WERI-Rb-1 (cell line): ENCODE measurements at places on chromosomes 13 and 19.

DNA sequence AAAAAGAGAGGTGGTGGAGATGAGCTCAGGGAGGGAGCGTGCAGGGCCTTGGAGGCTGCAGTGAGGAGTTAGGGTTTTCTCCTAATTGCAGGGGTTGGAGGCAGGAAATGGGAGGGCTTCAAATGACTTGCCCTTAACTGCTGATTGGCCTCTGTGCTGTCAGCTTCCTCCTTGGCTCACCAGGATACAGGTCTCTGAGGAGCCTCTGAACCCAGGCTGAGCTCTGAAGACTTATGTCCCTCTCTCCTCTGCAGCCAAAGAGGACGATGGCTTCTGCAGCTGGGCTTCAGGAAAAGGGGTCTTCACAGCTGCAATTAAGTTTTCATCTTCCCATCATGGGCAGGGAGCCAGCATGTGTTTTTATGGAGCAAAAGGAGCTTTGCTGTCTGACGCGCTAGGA lies 6.7 kb upstream of the RANBP3 start:
- no peak for DNase-seq

GRCh38 chr19:49161987-49162386 lies 4.4 kb downstream of the TRPM4 start:
- DNase-seq, result no peak

DNA sequence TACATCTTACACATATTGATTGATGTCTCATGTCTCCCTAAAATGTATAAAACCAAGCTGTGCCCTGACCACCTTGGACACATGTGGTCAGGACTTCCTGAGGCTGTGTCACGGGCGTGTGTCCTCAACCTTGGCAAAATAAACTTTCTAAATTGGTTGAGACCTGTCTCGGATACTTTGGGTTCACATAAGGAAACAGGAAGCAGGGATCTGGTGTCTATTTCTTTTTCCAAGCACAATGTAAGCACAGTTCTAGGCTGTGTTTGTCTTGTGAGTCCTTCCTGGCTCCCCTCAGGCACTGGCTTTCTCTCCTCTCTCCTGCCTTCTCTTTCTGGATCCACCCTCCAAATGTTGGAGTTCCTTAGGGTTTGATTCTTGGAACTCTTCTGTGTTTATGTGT lies 27.6 kb upstream of the TPT1 start:
- DNase-seq, result no peak

DNA sequence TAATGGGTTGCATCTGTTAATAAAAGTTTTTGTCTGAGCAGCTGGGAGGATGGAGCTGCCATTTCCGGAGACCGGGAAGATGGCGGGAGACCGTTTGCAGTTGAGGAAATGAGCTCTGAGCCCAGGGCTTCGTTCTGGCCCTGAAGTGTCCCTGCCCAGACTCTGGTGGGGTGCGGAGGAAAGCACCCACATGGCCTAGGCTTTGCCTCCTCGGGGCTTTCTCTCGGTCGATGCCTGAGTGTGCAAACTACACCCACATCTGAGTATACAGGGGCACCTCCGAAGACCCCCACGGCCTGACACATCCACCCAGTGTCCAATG lies 15.6 kb upstream of the NANOS3 start:
- no peak for DNase-seq

DNA sequence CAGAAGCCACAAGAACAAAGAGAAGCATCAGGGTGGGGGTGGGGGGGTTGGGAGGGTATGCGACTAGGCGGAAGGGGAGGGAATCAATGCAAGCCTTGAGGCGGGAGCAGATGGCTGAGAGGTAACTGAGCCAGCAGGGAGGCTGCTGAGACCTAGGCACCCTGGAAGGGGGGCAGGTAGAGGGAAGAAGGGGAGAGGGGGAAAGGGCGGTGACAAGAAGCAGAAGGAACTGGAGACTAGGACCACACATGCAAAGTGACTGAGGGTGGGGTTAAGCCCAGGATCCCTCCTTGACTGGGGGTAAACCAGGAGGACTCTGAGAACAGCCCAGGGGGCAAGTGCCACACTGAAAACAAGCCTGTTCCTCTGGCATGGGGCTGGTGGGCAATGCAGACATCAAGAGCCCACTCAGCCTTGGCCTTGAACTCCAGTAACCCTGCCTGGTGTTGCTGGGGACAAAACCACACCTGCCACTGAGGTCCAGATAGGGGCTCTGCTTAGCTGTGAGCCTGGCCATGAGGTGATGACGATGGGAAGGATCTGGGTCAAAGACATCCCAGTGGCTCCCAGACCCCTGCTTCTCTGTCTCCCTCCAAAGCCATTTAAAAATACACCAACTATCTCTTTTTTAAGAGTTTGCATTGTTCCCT lies 20.3 kb downstream of the OPA3 start:
- peak; percentile 77 for DNase-seq

- no peak for DNase-seq
These were observed 25.8 kb downstream of the NALCN start for GRCh38 chr13:101390461-101390860.

DNA sequence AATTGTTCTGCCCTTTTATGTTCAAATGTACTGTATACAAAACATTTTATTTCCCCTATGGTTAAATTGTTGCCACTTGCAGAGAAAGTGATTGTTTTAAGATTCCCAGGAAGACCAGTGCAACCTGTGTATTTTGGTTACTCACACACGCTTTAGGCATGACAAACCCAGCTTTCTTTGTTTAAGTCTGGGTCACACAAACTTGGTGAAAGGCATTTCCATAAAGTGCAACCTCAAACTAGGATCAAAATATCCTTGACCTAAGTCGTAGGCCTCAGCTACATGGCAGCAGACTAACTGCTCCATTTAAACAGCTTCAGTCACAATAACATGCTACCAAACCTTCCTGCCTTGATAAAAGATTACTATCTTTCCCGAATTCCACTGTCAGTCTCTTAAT lies 639.0 kb upstream of the PRR20A start:
- no peak for DNase-seq

- no peak for DNase-seq
These were observed 1.1 kb downstream of the EDDM13 start for GRCh38 chr19:56273563-56274117.

GRCh38 chr13:40652588-40652940 lies 13.9 kb downstream of the FOXO1 start:
- no peak for DNase-seq

GRCh38 chr13:43083750-43084149 lies 60.4 kb downstream of the DNAJC15 start:
- DNase-seq, result no peak

DNA sequence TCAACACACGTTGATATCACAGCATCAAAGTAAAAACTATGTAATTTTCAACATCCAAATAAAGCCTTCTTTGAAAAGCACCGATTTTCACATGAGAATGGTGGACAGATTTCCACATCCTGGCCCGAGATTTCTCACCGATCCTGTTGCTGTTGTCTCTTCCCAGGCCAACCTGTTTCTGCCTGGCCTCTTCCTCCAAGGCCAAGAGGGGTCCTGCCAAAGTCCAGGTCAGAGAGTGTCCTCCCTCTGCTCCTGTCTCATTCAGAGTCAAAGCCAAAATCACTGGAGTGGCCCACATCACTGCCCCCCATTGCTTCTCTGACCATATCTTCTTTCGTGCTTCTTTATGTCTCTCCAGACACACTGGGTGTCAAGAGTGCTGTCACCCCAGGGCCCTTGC lies 49.5 kb downstream of the CHST8 start:
- no peak for DNase-seq

GRCh38 chr13:46716821-46717220 lies 80.1 kb downstream of the ESD start:
- no peak for DNase-seq

DNA sequence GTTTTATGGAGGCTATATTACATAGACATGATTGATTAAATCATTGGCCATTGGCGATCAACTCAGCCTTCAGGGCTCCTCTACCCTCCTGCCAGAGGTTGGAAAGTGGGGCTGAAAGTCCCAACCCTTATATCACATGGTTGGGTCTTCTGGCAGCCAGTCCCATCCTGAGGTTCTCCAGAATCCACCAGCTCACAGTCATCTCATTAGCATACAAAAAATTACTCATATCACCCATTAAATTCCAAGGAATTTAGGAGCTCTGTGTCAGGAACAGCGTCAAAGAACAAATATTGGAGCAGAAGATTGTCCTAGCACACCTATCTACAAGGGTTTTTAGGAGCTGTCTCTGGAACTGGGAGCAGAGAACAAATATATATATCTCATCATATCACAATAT lies 39.4 kb upstream of the FARP1 start:
- no peak for DNase-seq

- DNase-seq, result no peak
These were observed 42.6 kb downstream of the MRPL57 start for GRCh38 chr13:21219036-21219381.

DNA sequence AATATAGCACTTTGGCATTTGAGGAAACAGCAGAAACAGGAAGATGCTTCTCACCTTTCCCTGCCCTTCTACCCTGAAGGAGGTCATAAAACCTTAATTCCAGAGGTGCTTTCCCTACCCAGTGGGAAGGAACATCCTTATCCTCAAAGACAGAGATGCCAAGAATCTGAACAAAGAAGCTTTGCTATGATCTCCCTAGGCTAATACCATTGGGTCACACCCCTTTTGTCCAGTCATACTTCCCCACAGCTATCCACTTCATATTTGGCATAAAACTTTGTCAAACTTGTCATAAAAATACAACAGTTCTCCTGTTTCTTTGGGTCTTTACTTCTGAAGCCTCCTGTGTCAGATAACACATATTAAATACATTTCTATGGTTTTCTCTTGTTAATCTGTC lies 21.7 kb upstream of the RXFP2 start:
- no peak for DNase-seq

- DNase-seq, result no peak
These were observed 538 bp downstream of the ACP7 start for GRCh38 chr19:39084732-39085080.

DNA sequence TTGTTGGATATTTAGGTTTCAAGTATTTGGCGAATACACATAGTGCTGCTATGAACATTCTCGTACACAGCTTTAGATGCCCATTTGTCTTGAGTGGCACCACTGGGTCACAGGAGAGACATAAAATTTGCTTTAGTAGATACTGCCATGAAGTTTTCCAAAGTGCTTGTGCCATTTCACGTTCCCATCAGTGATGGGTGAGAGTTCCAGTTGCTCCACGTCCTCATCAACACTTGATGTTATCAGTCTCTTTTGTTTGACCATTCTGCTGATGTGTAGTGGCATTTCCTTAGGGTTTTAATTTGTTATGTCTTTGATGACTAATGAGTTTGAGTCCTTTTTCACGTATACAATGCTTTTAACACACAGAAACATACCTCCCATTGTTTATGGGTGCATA lies 11.0 kb downstream of the ZSWIM9 start:
- no peak for DNase-seq

DNA sequence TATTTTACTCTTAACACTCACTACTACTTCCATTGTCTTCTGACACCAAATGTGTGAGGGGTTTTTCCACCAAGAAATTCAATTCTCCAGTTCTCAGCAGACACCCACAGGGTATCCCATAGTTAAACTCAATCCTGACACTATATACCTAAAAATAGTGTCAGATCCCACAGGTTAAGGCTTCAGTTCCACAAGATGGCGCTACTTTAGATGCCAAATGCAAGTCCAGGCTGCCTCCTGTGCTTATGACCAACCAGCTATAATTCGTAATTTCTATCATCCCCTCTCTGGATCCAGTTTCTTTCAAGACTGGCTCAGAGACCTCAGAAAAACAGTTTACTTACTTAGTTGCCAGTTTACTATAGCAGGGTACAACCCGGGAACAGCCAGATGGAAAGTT lies 1146.2 kb upstream of the SPRY2 start:
- DNase-seq, result peak; percentile 35

GRCh38 chr19:43711751-43712355 lies 4.0 kb upstream of the IRGC start:
- DNase-seq, result no peak

- peak; percentile 34 for DNase-seq
These were observed 3.7 kb downstream of the FUZ start for GRCh38 chr19:49809160-49809940.

GRCh38 chr19:30648866-30649862 lies 277.0 kb downstream of the ZNF536 start:
- DNase-seq, result no peak

- peak; percentile 73 for DNase-seq
These were observed 8.0 kb upstream of the AMER2 start for GRCh38 chr13:25179832-25180774.

DNA sequence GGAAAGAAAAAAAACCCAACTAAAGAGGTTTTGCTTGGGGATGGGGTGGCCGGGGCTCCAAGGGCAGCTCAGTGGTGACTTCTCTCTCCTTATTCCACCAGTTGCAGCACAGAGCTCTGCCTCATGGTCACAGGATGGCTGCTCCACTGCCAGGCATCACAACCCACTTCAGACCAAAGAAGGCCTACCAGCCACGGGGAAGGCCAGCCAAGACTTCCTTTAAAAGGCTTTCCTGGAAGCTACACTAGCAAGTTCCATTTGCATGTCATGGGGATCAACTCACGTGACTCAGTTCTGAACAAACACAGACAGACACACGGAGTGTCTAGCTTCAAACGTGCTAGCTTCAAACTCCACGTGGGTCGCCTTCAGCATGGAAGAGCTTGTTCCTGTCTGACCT lies 13.2 kb upstream of the EIF3G start:
- no peak for DNase-seq

DNA sequence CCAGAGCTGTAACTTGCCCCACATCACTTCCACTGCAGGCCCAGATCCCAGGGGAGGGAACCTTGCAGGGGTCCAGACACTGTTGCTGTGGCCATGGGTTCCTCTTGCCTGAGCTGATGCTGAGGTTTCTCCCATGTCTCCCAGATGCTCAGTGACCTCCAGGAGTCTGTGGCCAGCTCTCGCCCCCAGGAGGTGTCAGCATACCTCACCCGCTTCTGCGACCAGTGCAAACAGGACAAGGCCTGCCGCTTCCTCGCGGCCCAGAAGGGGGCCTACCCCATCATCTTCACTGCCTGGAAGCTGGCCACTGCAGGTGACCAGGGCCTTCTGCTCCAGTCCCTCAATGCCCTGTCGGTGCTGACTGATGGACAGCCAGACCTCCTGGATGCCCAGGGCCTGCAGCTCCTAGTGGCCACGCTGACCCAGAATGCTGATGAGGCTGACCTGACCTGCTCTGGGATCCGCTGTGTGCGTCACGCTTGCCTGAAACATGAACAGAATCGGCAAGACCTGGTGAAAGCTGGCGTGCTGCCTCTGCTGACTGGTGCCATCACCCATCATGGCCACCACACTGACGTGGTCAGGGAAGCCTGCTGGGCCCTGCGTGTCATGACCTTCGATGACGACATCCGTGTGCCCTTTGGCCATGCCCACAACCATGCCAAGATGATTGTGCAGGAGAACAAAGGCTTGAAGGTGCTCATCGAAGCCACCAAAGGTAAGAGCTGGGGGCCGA lies 12.1 kb upstream of the SLC25A42 start:
- DNase-seq, result no peak

DNA sequence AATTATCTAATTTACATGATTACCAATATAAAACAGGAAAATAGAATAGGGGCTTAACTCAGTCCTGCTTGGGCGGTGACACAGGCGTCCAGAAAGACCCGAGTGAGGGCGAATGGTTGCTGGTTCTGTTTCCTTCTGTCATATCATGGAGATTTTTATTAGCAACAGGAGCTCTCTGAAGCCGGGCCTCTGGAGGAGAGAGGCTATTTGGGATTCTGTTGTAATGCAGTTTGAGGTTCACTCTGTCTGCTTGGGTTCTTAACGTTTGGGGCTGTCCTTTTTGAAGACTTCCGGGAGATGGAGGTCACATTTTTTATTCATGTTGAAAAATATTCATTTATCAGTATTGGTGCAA lies 115.7 kb upstream of the ZNF536 start:
- no peak for DNase-seq

GRCh38 chr13:65063753-65064152 lies 2166.4 kb downstream of the PCDH9 start:
- no peak for DNase-seq

- no peak for DNase-seq
These were observed 15.7 kb downstream of the WTIP start for GRCh38 chr19:34497112-34497805.
